Activated T-cell treated with anti-CD3 and anti-CD28 coated beads, Interleukin-2, amount 50 U/mL, for 1 hour (primary cell): ENCODE measurements at places on chromosomes 7 and 10.

DNA sequence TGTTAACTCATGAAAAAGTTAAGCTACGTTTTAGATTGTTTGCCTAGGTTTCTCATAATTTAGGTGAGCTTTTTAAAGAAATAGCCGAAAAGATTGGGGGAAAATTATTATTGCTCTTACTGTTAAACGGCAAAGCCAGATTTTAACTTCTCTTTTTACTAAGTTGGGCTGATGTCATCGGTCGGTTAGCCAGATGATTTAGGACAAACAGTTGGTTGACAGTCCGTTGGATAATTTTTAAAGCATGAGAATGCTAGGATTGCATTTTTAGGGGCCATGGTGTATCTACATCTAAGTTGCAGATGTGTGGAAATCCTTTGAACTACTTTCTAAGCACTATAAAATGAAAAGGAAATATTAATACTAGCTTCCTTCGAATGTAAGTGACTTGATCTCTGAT lies 280.9 kb upstream of the AKR1E2 start:
- DNase-seq: no peak

- no peak for DNase-seq
Observed at GRCh38 chr7:107499731-107500130, 29.9 kb downstream of the GPR22 start.

- no peak for DNase-seq
Observed at GRCh38 chr7:44394112-44394447, 68.7 kb upstream of the CAMK2B start.

GRCh38 chr10:44201656-44202055 lies 183.2 kb downstream of the CXCL12 start:
- no peak for DNase-seq

- DNase-seq: no peak
Observed at GRCh38 chr10:5670662-5671375, 4.4 kb upstream of the ASB13 start.

DNA sequence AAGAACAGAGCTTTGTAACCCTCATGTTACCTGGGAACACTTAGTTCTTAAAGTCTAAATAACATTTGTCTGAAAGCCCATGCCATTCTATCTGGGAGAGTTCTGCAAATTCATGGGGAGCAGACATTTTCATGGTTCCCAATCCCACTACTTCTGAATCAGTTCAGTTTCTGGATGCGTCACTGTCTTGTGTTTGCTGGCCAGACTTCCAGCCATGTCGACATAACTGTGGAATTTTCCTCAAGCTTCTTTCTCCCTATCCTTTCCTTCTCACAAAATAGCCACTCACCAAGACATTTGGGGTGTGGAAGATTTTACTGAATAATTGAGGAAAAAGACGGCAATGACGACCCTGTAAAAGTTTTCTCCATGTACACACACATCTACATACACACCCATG lies 272.5 kb downstream of the NEBL start:
- DNase-seq: no peak

GRCh38 chr10:57638411-57638810 lies 629.3 kb downstream of the IPMK start:
- no peak for DNase-seq

- DNase-seq: no peak
Observed at GRCh38 chr7:11701829-11702560, 130.0 kb downstream of the THSD7A start.

- DNase-seq: peak; percentile 69
Observed at GRCh38 chr10:113854761-113855588, 514 bp downstream of the NHLRC2 start.

DNA sequence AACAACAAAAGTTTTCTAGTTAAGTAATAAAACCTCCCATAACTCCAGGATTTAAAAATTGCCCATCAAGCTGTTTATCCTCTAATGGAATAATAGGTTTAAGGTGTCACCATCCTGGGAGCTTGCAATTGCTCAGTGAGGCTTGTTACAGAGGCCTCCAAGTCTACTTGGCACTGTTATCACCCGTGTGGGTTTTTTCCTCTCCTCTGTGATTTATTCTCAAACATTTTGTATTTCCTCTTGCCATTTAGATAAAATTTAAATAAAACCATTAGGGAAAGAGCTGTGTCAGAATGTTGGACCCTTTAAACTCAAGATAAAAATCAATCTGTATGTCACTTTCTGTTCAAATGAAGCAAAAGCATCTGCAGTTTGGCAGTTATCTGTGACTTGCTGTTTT lies 202.6 kb downstream of the GALNT17 start:
- DNase-seq: no peak

- DNase-seq: peak; percentile 88
Observed at GRCh38 chr7:35799846-35800717, 775 bp upstream of the SEPTIN7 start.

GRCh38 chr10:43138757-43139241 lies 554 bp downstream of the CSGALNACT2 start:
- DNase-seq: peak; percentile 67

GRCh38 chr10:72470666-72471065 lies 115.9 kb upstream of the DNAJB12 start:
- no peak for DNase-seq

- DNase-seq: no peak
Observed at GRCh38 chr10:43746906-43747305, 98.2 kb upstream of the ZNF32 start.

DNA sequence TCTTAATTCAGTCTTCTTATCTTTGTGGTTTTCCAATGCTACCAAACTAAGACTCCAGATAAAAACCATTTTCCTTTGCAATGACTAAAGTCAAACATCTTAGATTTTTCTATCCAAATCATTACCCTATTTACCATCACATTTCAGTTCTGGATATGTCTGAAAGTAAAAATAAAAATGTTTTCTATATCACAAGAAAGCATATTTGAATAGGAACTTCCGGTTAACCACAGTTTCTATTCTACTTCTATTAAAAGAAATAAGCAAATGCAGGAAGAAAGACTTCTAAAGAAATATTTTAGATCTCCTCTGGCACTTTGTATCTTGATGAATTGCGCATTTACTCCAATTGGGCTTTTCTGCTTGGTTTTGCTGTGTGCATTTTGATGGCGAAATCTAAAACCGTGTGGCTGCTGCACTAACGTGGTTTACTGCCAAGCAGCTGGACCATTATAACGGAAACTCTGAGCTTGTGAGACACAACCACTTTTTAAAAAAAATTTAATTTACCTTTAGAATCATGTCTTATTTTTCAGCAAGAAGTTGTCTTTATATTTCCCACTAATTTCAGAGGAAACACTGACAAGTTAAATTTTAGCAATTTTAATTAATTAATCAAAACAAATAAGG lies 146.1 kb downstream of the VPS50 start:
- DNase-seq: no peak

DNA sequence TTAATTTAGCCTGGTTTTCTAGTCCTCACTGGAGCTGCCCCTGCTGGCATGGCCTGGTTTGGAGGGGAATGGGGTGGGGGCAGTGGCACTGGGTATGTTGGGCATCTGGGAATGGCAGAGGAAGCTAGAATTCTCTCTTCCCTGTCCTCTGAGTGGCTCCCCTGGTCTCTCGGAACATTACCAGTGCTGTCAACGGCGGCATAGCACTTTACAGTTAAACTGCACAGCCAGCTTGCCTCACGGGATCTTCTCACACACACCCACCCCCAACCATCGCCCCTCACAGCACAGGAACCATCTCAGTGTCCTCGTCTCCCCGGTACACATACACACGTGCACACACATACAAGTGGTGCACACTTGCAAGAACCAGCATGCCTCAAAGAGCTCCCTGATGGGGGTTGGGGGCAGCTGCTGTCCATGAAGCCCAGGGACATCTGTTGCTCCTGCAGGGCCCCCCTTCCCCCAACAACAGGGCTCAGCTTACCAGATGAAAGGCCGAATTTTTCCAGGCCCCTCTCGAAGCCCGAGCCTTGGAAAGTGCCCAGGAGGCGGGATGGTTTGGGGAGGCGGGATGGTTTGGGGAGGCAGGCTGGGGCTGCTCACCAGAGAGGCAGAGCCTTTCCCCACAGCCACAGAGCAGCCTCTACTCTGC lies 41.0 kb downstream of the TSPAN15 start:
- DNase-seq: no peak

GRCh38 chr7:8628656-8629055 lies 195.2 kb downstream of the NXPH1 start:
- no peak for DNase-seq

- no peak for DNase-seq
Observed at GRCh38 chr7:12370249-12370648, 33.4 kb downstream of the VWDE start.

GRCh38 chr7:51187941-51188340 lies 128.7 kb downstream of the COBL start:
- DNase-seq: no peak

GRCh38 chr7:73644688-73645286 lies 20.5 kb upstream of the MLXIPL start:
- no peak for DNase-seq

GRCh38 chr10:99593312-99593711 lies 26.9 kb downstream of the SLC25A28 start:
- DNase-seq: no peak

DNA sequence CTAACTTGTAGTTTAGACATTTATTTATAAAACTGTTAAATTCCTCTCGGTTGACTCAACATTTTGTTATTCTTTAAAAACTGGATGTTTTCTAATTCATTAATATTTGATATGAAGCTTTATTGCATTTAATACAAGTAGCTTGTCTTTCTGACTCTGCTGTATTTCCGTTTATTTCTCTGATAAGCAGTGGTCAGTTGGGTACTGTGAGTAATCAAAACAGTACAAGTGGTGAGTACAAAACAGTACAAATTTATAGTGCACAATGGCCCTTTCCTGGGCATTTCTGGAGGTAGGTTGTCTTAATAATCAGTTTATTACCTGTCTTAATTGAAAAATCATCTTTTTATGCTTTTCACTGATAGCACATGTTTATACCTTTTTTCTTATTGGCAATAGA lies 182.7 kb downstream of the CCSER2 start:
- DNase-seq: no peak

DNA sequence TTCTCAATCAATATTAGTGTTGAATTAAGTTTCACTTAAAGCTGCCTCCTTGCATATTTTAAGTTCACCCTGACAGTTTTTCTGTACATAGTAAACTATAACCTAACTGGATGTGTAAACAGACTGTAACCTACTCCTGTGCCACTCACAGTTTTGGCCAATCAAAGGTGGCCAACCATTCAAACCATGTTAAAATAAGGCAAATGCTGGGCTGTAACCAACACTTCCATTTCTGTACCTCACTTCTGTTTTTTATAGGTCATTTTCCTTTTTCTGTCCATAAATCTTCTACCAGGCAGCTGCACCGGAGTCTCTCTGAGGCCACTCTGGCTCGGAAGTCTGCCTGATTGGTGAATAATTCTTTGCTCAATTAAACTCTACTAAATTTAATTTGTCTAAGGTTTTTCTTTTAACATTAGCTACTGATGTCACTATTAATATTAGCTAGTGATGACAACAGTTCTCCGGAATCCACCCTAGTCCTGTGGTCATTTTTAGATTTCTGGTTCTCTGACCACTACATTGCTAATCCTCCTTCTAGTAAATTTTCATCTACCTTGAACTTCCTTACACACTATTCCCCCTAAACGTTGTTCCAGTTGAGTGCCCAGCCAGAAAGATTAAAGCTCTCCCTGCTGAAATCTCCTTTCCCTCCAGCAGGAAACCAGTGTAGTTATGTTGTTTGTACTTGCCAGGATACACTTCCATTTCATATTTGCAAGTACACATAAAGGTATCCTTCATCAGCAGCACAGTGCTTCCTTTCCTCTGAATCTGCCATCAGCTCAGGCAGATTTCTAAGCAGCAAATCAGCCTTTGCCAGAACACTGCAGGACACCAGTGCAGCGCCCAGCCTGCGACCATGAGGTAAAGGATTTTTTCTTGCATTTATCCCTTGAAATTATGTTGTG lies 18.6 kb upstream of the IFIT2 start:
- no peak for DNase-seq

GRCh38 chr7:155959894-155960293 lies 147.6 kb upstream of the SHH start:
- DNase-seq: no peak

GRCh38 chr7:80612880-80613279 lies 25.6 kb upstream of the CD36 start:
- no peak for DNase-seq

- DNase-seq: no peak
Observed at GRCh38 chr7:28700790-28701203, 257.3 kb downstream of the TRIL start.

DNA sequence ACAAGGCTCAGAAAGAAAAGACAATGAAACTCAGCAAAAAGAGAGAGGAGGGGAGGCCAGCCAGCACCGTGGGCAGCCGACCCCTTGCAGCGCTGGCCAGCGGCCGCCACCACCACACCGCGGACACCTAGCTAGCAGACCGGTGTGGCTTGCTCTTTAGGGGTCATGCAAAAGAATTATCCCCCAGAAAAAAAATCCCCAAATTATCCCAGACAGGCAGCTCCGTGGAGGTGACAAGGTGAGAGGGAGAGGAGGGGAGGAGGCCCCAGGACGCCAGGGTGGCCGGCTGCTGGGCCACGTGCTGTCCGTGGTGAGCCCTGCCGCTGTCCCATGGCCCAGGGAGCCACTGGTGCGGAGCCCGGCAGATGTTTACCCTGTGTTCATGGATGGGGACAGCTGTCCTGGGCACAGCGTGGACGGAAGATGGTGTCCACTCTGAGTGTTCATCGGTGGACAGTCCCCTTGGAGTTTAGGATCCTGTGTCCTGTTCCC lies 16.5 kb downstream of the YKT6 start:
- DNase-seq: no peak

- peak; percentile 47 for DNase-seq
Observed at GRCh38 chr10:62046522-62047227, 145.2 kb downstream of the ARID5B start.

DNA sequence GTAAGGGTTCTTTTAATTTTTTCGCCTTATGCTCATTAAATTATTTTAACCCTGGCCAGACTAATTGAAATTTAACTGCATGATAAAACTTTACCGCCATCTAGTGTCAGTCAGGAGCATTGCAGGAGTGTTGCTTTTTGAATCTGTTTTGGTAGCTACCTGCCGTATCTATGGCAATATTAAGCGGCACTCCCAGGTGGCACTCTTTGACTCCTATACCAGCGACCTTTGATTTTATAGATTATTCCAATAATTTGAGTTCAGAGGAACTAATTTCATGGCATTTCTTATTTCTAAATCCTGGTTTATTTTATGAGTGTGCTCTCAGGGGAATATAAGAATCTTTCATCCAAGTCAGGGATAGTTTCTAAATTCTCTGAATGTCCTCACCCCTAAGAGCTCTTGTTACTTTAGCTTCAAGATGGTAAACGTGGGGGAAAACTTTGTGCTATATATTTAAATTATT lies 198.9 kb downstream of the REEP3 start:
- no peak for DNase-seq

GRCh38 chr7:145692237-145692950 lies 424.2 kb upstream of the CNTNAP2 start:
- no peak for DNase-seq
